Right lung (tissue), 10 donors: ENCODE measurements at places on chromosomes 5 and 9.

- no peak for DNase-seq
These were observed 28.4 kb upstream of the CAST start for GRCh38 chr5:96633820-96634219.

GRCh38 chr5:107381189-107381856, 289.4 kb downstream of the EFNA5 start:
- no peak for DNase-seq

- DNase-seq = no peak
These were observed 81.8 kb downstream of the ZNF618 start for GRCh38 chr9:113957821-113958341.

DNA sequence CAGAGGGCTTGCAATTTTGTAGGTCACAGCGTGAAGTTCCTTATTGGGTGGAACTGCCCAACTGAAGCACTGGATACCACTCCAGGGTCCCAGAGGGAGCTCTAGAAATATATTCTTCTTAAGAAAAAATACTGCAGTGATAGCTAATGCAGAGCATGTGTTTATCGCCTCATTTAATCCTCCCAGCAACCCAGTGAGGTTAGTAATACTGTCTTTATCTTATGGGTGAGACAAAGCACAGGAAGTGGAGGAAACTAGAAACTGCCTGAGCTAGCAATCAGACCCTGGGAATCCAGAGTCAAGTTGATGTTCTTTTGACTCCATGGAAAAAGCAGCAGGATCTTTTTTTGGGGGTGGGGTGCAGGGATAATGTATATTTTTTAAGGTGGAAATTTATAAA, 153.3 kb downstream of the PJA2 start:
- no peak for DNase-seq

DNA sequence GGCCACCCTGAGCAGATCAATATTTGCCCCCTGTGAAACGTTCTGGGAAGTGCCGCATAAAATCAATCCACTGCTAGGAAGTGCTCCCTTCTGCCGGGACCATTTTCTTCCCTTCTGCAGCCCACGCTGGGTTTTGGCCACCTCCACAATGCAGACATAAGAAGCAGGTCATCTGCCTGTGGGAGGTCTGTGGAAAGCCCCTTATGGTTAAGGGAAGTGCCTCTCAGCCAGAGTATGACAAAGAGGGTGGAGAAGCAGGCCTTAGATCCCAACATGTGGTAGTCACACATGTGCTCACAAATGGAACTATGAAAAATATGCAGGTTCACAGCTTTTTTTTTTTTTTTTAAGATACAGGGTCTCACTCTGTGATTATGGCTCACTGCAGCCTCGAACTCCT, 82.8 kb downstream of the SLC1A3 start:
- no peak for DNase-seq

DNA sequence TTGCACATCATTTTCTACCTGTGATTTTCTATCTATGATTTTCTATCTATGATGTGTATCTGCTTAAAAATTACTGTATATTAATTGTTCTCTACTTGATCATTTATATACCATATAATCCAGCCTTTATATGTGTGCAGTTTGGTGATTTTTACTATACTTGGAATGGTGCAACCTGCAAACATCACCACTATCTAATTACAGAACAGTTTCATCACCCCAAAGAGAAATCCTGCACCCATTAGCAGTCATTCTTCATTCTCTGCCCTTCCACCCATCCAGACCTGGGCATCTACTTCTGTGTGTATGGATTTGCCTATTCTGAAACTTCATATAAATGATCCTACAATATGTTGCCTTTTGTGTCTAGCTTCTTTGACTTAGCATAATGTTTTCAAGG, 51.3 kb downstream of the CARTPT start:
- no peak for DNase-seq

GRCh38 chr5:24855485-24855884, 210.7 kb upstream of the CDH10 start:
- no peak for DNase-seq
